ENCODE measurements at places on chromosomes 3 and 15.

GRCh38 chr3:197295871-197296270 is 2.5 kb downstream of the DLG1 start:
- H3K36me3 ChIP-seq = peaks cover 19% of the 10 kb centered on the region
- H3K27me3 ChIP-seq = no peaks in the 10 kb centered on the region
- H3K4me1 ChIP-seq = peaks cover 22% of the 10 kb centered on the region
- peak overlapping the region; percentile 96 for H3K4me3 ChIP-seq
- H3K27ac ChIP-seq = no peak overlapping the region

DNA sequence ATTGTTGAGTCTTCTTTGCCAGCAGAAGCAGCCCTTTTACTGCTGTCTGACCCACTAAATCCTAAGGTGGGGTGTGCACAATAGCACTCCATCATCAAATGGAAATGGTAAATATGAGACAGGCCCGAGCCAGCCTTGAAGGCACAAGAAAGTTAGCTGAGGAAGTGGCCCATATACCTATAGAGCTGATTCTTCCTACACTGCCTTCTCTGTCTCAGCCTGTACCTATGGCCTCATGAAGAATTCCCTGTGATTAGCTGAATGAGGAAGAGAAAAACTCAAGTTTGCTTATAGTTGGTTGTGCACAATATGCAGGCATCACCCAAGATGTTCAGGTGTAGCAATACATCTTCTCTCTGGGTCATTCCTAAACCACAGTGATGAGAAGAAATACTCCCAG is 31.7 kb upstream of the XCR1 start:
- no peaks in the 10 kb centered on the region for H3K4me1 ChIP-seq
- H3K4me3 ChIP-seq = no peak overlapping the region
- no peaks in the 10 kb centered on the region for H3K36me3 ChIP-seq
- H3K27ac ChIP-seq = no peak overlapping the region
- H3K27me3 ChIP-seq = peaks cover 18% of the 10 kb centered on the region

- peak overlapping the region; percentile 21 for H3K4me3 ChIP-seq
- DNase-seq = no peak
- peaks cover 9% of the 10 kb centered on the region for H3K4me1 ChIP-seq
- no peak overlapping the region for H3K27ac ChIP-seq
Observed at GRCh38 chr3:184811034-184811433, 932 bp upstream of the VPS8 start.

- H3K27ac ChIP-seq = no peak overlapping the region
- H3K36me3 ChIP-seq = no peaks in the 10 kb centered on the region
- peaks cover 7% of the 10 kb centered on the region for H3K27me3 ChIP-seq
- DNase-seq = peak; percentile 74
- H3K4me1 ChIP-seq = peaks cover 8% of the 10 kb centered on the region
Observed at GRCh38 chr15:85831415-85832113, 36.8 kb upstream of the KLHL25 start.

DNA sequence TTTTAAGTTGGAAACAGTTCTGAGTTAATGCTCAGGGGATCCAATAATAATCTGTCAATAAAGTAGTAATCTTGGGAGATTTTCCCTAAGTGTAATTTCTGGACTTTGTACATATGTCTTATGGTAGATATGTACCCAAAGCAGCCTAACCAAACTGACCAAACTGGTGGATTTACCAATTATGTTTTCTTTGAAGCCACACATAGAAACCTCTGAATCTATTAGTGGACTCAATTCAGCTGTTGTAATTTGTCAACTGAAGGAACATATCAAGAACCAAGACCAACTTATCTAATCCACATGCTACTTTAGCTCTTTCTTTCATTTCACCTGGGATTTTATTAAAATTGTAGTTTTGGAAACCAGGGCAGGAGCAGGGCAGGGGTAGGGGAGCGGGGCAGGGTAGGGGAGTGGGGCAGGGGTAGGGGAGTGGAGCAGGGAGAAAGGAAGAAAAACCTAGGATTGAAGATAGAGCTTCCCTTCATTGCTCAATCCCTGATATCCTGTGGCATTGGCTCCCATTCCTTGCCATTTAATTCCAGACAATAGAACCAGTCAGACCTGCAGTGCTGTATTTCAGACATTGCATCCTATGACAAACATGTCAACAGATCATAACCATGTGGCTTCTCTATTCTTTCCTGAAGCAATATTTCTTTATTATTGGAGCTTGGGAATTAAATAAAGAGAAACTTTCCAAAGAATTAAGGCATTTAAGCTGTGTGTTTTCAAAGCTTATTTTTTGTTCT is 101.8 kb downstream of the NFKBIZ start:
- no peak for DNase-seq
- H3K27me3 ChIP-seq = no peaks in the 10 kb centered on the region
- H3K27ac ChIP-seq = no peak overlapping the region
- H3K4me1 ChIP-seq = peaks cover 8% of the 10 kb centered on the region

DNA sequence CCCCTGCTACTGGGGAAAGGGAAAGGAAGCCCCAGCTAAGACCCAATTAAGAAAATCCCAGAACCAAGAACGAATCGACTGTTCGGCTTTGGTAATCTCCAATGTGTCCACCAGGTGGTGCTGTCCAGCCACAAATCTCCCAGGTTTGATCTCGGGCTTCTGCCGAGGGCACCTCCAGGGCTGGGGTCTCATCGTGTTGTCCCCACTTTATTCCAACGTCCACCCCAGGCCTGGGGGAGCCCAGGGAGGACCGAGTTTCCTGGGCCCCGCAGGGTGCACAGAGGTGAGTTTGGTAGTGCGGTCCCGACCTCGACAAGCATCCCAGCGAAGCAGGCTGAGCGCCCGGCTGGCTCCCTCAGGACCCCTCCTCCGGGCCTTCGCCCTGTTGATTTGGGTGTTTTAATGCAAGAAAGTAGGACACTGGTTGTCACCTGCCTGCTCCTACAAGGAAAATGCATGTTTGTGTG is 185.1 kb downstream of the GOLGA6L6 start:
- no peaks in the 10 kb centered on the region for H3K36me3 ChIP-seq
- no peak overlapping the region for H3K27ac ChIP-seq
- DNase-seq = peak; percentile 85

Measured in type B pancreatic cell (in vitro differentiated cells).